Muscle of leg (tissue), 16 donors: ENCODE measurements at places on chromosomes 7 and 10. TPM values are rescaled to one million over a fixed set of nuclear protein-coding genes. Genes with fewer than 3 reads are reported as not detected.

DNA sequence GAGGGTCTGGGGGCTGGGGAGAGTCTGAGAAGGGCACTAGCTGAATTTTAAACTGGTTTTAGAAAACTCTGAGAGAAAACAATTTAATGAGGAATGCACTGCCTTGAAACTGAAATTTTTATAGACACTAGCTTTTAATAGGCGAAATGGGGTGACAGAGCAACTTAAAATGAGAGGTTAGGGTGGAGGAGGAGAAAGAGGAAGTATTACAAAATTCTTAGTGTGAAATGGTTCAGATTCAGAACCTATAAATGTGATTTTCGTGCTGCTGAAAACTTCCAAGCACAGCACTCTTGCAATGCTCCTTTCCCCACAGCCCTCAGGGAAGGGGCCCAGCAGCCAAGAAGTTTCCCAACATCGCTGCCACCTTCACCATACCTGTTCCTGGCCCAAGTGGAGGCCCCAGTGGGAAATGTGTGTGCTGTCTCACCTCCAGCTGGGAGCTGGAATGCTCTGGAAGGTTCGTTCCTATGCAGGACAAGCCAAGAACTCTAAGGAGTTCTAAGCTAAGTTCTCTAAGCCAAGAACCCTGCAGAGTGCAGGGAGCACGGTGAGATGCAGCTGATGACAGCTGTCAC is 60.0 kb downstream of the ATXN7L1 start:
- no peak for DNase-seq

- DNase-seq, result no peak
Observed at GRCh38 chr10:86289577-86289868, 77.1 kb downstream of the GRID1 start.

- DNase-seq, result no peak
Observed at GRCh38 chr10:18369859-18370473, 229.7 kb downstream of the CACNB2 start.

Gene CLRN3
- 0.28 TPM for polyA plus RNA-seq

Gene GRM3
- 0.06 TPM for polyA plus RNA-seq

DNA sequence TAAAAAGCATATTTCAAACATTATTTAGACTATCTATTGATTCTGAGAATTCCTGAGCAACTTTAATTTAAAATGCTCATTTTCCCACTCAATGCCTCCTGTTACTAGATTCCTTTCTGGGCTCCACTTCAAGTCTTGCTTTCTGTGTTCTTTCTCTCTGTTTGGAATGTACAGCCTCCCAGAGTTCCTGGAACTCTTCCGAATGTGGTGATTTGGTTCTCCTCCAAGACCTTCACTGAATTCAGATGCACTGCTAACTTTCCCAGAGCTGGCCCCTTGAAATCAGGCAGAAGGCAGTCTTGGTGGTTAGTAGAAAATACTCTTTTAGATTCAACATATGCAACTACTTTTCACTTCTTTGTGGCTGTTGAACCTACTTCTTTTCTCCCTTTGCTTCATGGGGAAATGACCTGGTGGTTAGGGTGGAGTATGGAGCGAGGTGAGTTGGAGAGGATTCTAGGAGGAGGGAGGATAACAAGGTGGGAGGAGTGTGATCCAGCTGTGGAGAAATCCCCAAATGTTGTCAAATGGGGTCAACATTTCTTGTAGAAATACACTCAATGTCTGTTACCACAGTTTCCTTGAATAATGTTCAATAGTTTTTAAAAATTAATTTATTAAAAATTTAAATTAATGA is 27.9 kb upstream of the CCDC7 start:
- peak; percentile 97 for DNase-seq

GRCh38 chr7:71752171-71752935 is 620.4 kb downstream of the GALNT17 start:
- DNase-seq, result no peak

GRCh38 chr10:69061305-69062161 is 26.4 kb upstream of the SRGN start:
- peak; percentile 88 for DNase-seq

GRCh38 chr7:90178679-90179278 is 24.5 kb downstream of the STEAP1 start:
- DNase-seq, result no peak

Gene ZDHHC16
- 26.8 TPM for polyA plus RNA-seq

Gene DEPP1
- polyA plus RNA-seq, result 20.7 TPM

GRCh38 chr7:26694141-26694540 is 170.2 kb downstream of the SKAP2 start:
- DNase-seq, result peak; percentile 95

DNA sequence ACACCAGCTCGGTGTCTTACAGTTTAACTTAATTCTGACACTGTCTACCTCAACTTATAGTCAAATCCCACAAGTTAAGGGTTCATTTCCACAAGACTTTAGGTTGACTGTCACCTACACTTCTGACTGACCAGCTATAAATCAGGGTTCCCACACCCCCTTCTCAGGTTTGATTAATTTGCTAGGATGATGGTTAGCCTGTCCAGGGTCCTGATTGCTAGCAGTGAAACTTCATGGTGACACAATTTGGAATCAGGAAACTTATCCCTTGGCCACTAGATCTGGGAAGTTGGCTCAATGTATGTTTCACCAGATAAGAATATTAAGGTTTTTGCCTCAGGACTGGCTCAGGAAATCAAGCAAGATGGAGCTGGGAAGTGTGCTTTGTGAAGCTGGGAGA is 2.8 kb upstream of the RSU1 start:
- no peak for DNase-seq

DNA sequence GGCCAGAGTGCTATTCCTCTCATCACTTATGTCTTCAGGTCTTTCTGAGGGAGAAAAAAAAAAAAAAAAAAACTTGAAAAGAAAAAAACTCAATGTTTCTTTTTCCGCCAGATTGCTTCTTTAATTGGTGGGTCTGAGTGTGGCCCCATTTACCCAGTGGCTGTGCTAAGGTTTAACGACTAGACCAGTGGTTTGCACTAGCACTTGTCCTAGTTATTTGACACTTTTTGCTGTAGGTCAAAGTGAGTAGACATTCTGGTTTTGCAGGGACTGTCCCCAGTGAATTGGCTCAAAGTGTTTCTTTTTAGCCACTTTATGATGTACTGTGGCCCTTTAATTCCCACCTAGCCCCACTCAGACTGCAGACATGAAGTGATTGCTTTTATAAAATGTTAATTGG is 273.3 kb downstream of the PTEN start:
- DNase-seq, result no peak

DNA sequence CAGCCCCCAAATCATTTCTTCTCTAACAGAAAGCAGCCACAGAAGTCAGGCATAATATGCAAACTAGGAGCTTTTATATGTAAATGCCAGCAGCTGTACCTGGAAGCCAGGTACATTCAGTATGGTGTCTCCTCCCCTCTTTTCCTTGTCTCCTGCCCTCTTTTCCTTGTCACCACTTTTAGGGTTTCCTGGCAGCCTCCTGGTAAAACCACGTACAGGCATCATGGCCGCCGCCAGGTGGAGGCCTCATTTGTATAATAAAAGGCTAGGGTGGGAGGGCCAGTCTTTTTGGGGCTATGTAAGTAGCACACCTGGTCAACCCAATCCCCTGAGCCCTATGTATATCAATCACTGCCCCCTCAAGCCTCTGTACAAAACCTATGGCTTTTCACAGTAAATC is 28.7 kb downstream of the PDZD8 start:
- no peak for DNase-seq

- DNase-seq, result no peak
Observed at GRCh38 chr7:157404845-157405481, 68.2 kb downstream of the DNAJB6 start.

- DNase-seq, result peak; percentile 54
Observed at GRCh38 chr7:64876792-64877713, 26.0 kb upstream of the ZNF273 start.

Gene NRCAM
- 19.9 TPM for polyA plus RNA-seq

GRCh38 chr7:40643664-40644063 is 508.9 kb downstream of the SUGCT start:
- peak; percentile 34 for DNase-seq

Gene PLXNA4
- 2.1 TPM for polyA plus RNA-seq

Gene FFAR4
- not detected for polyA plus RNA-seq

- no peak for DNase-seq
Observed at GRCh38 chr10:25744574-25744973, 189.5 kb upstream of the MYO3A start.

DNA sequence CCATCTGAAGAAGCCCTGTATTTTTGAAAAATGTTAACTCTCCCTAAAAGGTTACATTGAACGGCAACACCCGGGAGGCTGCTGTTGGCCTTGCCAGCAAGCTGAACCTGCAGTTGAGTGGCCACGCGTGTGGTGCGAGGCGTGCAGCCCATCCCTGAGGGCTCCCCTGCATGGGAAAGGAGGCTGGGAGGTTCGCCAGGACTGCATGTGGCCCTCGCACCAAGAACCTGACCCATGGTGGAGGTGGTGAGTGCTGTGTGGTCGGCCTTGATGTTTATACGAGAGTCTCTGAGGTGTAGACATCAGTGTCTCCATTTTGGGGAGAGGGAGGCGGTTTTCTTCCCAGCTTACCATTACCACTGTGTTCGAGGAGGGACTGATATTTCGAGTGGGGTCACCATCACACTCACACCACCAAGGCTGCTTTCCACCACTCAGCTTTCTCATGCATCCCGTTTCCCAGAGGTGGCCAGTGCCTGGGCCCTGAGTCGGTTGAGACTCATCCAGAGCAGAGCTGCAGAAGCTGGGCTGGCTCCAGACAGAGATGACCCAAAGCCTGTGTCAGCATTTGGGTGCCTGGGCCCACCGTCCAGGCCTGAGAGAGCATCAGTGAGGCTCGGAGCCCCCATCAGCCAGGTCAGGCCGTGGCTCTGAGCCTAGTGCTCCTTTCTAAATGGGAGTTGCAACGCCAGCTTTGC is 222.6 kb downstream of the EBF3 start:
- no peak for DNase-seq

Gene UPP1
- 3.2 TPM for polyA plus RNA-seq

DNA sequence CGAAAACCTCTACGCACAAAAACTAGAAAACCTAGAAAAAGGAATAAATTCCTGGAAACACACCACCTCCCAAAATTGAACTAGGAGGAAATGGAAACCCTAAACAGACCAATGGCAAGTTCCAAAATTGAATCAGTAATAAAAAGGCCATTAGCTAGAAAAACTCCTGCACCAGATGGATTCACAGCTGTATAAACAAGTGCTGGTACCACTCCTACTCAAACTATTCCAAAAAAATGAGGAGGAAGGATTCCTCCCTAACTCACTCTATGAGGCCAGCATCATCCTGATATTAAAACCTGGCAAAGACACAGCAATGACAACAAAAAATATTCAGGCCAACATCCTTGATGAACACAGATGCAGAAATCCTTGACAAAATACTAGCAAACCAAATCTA is 228.2 kb downstream of the CHRM2 start:
- peak; percentile 64 for DNase-seq

DNA sequence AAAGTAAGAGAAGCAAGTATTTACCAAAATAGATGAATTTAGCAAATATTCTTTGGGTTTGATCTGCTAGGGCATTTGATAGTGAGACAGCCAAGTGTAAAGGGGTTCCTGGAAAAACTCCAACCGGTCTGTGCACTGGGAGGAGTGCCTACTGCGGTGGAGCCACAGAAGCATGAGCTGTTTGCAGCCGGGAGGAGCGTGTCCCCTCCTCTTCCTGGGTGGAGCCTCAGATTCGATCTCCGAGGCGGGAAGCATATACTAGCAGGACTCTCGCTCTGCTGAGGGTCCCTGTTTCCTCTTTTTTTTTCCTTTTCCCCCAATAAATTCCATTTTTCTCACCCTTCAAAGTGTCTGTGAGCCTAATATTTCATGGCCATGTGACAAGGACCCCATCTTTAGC is 45.1 kb upstream of the MET start:
- DNase-seq, result no peak

GRCh38 chr10:121240556-121240955 is 357.7 kb downstream of the FGFR2 start:
- no peak for DNase-seq

Gene GBX1
- 0.99 TPM for polyA plus RNA-seq

DNA sequence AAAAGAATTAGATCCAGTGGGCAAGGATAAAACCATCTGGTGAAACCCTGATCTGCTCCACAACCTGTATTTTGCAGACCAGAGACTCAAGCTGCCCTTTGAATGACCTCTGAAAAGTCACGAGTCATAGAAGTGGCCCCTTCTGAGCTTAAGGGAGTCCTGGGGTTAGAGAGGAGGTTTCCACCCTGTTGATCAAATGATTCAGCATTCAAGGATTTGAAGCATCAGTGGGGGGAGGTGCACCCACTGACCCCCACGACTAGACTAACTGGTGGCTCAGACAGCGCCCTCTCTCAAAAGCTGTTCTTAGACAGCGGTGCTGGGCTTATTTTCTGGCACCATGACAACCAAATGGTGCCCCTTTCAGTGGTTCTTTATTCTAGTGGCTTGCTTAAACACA is 44.3 kb downstream of the PLCE1 start:
- no peak for DNase-seq

Gene IDI2
- not detected for polyA plus RNA-seq

GRCh38 chr10:78960316-78960800 is 108.4 kb upstream of the ZMIZ1 start:
- peak; percentile 88 for DNase-seq

- DNase-seq, result peak; percentile 82
Observed at GRCh38 chr7:140060788-140061606, 1.8 kb downstream of the PARP12 start.

GRCh38 chr10:64529003-64529350 is 1007.8 kb downstream of the REEP3 start:
- DNase-seq, result no peak
